Spinal cord (tissue), 10 donors: ENCODE measurements at places on chromosomes 5 and 9.

- no peak for DNase-seq
Observed at GRCh38 chr5:39191216-39191615, 28.1 kb downstream of the FYB1 start.

DNA sequence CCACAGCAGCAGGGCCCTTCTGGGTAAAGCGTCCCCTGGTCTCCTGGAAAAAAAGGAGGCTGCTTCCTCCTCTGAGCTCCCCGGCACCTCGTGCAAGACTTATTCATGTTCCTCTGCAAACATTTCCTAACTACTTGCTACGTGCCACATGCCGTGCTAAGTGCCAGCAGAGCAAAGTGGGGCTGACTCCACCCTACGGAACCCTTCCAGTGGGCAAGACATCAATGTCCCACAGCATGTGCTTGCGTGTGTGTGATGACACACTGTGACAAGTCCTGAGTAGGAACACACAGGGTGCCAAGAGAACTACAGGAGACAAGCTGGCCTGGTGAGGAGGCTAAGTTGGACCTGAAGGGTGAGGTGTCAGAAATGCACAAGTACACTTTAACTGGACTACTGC, 57.4 kb downstream of the SEMA4D start:
- no peak for DNase-seq

DNA sequence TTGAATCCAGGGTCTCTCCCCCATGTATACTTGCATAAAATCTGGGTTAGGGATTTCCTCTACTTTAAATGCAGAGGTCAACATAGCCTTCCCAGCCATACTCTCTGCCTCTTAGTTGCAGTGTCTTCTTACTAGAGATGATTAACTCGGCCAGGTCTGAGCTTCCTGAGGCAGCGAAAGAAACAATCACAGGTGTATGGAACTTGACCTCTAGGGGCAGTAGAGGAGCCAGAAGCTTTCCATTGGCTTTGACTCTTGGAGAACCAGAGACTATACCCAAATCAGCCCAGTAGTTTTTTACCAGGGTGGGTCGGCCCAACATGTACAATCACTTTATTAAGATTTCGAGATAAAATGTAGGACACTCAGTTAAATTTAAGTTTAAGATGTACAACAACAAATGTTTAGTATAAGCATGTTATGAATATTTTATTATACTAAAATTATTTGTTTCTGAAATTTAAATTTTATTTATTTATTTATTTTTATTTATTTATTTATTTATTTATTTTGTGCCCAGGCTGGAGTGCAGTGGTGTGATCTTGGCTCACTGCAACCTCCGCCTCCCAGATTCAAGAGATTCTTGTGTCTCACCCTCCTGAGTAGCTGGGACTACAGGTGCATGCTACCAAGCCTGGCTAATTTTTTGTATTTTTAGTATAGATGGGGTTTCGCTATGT, 48.0 kb upstream of the DMRT3 start:
- no peak for DNase-seq

GRCh38 chr5:179680014-179680779, 637 bp downstream of the CBY3 start:
- no peak for DNase-seq
